Muscle of back (tissue), 13 donors: ENCODE measurements at places on chromosomes 12 and 14. TPM values are rescaled to one million over a fixed set of nuclear protein-coding genes. Genes with fewer than 3 reads are reported as not detected.

DNA sequence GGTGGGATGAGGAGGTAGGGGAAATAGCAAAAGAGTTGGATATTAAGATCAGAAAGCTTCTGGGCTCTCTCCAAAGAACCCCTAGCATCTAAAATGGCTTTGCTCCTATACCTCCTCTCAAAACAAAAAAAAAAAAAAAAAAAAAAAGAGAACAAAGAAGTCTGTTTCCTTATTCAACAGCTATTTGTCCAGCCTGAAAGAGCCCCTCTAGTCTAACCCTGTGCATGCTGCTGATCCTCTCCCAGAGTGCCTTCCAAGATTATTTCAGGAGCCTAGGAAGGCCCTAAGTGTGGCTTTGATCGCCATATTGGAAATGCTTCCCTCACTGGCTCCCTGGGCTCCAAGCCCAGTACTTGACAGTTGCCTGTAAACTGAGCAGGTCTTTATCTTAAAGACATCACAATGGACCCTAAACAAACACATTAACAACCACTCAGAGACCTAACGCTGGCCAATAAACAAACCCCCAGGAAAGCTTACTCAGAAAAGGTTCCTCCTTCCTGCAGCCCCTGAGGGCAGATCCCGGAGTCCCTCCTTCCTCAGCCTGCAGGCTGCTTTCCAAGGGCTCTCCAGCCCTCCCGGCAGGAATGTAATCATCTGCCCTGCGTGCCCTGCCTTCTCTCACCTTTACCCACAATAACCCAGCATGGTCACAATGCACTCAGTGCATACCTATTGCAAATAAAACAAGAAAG lies 17.4 kb upstream of the COL2A1 start:
- DNase-seq, result no peak

GRCh38 chr14:88856786-88857366 lies 32.4 kb downstream of the TTC8 start:
- DNase-seq, result no peak

DNA sequence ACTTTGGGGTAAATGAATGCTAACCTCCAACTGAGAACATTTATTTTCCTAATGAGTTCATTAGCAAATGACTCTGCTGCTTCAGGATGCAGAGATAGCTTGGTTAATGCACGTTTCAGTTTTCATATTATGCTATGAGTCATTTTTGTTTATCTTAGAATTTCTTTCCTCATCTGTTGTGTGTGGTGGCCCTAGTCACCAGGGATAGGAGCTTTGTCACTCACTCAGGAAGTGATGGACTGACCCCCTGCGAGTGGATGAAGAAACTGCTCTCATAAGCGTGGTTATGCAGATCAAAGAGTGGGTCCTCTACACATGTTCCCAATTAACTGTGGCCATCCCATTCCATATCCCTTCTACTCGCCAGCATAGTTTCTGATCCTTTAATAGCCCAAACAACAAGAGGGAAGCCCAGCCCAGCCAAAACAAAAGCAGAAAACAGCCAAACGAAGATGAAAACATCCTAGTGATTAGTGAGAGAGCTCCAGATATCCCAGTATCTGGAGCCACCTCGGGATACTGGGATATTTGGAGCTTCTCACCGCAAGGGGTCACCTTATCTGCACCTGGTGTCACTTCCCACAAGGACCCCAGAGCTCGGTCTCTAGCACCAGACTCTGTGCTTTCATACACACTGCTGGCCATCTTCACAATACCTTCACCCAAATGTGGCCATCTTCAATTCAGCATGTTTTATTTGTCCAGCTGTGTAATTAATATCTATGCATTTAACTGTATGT lies 8.6 kb downstream of the TC2N start:
- peak; percentile 47 for DNase-seq

DNA sequence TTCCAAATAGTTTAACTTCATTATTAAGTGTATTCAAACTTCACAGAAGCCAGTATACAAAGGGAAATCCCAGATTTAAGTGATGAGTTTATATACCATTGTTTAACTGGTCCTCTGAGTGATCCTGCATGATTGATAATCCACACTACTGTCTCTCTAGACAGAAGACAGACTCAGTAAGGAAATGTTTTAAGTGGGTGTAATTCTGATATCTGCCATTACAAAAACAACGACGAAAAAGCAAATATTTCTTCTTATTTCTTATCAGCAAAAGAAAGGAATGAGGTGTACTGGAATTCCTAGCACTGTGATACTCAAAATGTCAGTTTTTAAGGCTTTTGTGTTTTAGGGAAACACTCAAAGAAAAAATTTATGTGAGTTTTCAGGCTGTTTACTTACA lies 127.5 kb downstream of the GPHN start:
- no peak for DNase-seq

DNA sequence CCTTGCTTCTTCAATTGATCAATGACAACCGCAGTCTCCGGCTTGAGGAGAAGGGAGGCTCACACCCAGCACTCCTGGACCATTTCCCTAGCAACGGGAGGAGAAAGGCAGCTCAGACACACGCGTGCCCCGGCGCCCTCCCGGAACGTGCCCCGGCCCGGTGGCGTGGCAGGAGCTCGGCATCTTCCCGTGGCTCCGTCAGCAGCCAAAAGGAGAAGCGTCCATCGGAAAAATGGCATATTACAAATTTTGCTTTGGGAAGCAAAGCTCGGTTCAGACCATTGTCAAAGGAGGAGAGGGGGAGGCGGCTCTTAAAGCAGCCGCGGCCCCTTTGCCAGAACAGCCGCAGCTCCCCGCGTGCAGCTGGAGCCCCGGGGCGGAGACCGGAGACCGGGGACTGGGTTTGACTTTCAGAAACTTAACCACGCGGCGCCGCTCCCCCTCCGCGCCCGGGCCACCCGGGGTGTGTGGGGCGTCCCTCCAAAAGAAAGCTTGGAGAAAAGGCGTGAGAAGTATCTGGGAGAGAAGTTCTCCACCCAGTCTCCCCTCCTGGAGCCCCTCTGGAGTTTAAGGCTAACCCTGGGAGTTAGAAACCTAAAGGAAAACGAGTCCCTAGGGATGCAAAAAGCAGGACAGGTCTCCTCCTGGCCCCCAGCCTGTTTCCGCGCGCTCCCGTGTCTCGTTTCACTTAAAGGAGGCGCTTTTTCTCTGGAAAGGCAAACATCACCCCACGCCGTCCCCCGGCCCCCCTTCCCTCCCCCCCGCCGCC lies 545 bp downstream of the PPFIA2 start:
- peak; percentile 87 for DNase-seq

- DNase-seq, result no peak
Measured at GRCh38 chr12:84198294-84198946, 714.2 kb downstream of the SLC6A15 start.

GRCh38 chr12:104586351-104586919 lies 129.7 kb downstream of the CHST11 start:
- peak; percentile 36 for DNase-seq

DNA sequence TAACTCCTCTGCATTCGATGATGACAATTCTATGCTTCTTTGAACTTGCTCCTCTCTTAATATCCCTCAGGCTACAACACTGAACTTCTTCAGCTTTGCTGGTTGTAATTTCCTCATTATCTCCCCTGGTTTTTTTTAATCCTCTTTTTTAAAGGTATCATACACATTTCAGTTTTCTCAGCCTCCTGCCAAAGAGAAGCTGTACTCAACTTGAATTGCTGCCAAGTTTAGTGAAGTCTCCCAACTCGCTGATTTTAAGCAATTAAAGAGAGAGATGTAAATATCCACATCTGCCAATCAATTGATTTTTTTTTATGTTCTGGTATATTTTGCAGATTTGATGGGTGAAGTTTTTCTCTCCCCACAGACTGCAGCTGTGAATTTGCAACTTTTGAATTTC lies 817.8 kb downstream of the GALC start:
- no peak for DNase-seq

- peak; percentile 89 for DNase-seq
Measured at GRCh38 chr12:45730348-45731189, 1.1 kb downstream of the ARID2 start.

DNA sequence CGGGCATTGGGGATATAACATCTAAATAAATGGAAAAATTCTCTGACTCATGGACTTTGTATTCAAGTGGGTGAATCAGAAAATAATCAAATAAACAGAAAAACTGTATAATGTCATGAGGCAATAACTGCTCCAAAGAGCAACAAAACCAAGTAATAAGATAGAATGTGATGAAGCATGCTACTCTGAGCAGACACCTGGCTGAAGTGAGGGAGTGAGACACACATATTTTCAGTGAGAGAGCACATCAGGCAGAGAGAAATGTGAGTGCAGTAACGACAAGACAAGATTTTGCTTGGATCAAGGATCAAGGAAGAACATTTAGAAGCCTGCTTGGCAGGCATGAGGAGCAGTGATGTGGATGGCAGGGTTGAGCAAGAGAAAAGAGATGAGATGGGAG lies 75.8 kb upstream of the CCDC91 start:
- DNase-seq, result no peak

- DNase-seq, result no peak
Measured at GRCh38 chr12:119710374-119710964, 42.5 kb downstream of the PRKAB1 start.

DNA sequence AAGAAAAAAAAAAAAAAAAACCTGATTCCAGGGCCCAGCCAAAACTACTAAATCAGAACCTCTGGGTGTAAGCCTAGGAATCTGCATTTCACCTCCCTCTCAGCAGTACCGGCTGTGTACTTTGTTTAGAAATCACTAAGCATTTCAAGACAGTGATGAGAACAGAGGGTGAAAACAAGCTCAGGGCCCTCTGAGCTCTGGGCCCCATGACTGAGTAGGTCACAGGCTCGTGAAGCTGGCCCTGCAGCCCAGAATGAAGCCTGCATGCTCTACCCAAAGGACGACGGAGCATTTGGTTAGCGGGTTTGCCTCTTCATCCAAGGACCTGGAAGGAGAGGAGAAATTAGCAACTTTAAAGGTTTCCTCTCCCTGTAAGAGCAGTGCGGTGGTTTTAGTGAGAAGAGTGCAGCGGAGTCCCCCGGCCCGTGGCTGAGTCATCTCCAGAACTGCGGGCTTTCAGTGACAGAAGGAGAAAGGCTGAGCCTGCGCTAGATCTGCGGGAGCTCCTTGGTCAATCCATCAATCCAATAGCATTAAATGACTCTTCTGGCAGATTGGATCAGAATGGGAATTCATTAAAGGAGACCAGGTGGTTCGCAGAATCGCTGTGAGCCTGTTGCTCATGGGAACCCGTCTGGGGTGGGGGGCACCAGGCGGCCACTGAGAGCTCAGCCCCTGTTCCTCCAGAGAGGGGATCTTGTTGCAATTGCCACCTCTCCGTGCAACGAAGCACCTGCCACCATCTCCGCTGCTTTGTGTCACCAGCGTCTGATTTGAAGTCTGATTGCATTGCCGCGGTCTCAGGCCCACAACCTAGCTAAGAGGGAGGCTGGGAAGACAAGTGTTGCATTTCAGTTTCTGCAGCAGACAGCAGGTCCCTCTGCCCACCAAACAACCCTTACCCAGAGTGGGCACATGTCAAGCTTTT lies 7.3 kb downstream of the IL31 start:
- DNase-seq, result no peak

DNA sequence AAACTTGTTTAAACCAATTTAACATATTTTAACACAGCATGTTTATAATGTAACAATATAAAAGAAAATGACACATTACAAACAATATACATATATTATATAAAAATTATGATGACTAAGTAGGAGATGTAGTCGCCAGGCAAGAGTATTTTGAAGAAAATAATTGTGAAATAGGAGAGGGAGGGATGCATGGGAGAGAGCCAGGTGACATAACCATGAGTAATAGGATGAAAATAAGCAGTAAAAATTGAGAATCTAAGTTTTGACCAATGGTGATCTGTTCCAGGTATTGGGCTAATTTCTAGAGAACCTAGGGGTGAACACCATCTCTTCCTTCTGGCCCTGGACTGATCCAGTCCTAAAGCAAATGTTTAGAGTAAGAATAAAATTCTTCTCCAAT lies 315.2 kb upstream of the G2E3 start:
- no peak for DNase-seq

GRCh38 chr12:125455556-125455955 lies 390.3 kb downstream of the AACS start:
- no peak for DNase-seq

DNA sequence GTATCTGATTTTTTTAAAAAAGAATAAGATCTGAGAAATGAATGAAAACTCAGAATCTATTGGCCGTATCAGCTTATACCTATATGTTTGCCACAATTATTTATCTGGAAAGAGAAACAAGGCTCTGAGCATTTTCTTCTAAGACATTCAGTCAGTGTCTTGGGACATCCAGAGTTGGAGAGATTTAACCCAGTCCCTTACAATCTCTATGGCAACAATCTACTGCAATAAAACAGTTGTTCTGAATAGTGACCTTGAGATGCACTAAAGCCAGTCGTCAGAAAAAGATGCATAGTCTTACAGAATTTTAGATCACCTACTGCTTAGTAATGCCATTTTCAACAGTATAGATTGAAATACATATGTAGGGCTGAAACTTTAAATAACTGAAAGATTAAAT lies 52.0 kb upstream of the SOCS2 start:
- peak; percentile 21 for DNase-seq

GRCh38 chr12:71475280-71475679 lies 35.7 kb downstream of the LGR5 start:
- peak; percentile 41 for DNase-seq

- DNase-seq, result no peak
Measured at GRCh38 chr14:74605531-74606223, 6.4 kb downstream of the LTBP2 start.

- peak; percentile 48 for DNase-seq
Measured at GRCh38 chr14:80850197-80850814, 91.2 kb downstream of the CEP128 start.

DNA sequence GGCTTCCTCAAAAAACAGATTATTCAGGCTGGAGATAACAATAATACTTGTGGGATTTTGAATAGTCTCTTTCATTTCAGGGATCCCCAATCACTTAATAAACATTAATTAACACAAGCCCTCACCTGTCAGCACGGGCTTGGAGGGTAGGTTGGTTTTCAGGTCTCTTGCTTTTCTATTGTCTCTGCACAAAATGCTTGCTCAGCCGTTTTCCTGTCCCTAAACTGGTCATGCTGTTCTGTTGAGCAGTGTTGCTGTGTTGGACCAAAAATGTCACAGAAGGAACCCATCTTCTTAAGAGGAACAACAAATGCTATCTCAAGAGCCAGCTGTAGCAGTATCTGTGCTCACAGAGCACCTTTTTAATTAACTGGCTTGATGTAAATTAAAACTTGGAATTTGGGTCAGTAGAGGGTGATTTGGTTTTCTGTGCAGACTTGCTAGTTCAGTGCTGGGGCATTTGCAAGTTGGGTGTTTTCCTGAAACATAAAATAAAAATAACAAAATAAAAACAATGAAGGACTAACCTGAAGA lies 231.8 kb upstream of the CRY1 start:
- DNase-seq, result no peak

DNA sequence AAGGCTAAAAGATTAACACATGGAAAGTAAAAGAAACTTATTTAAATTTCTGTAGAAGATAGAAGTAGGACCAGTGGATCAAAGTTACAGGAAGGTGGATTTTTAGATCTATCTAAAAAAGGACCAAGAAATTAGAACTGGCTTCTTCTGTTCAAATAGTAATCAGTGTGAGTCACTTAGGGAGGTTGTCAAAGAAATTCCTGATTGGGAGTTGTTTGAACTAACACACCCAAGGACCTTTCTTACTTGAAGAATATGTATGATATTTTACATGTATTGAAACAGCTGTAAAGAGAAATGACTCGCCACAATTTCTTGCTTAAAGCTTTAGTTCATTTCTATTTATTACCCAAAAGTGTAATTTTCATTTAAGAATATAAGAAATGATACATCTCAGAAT lies 256.9 kb downstream of the RAD51B start:
- no peak for DNase-seq

GRCh38 chr12:64082866-64083268 lies 139.2 kb downstream of the KICS2 start:
- DNase-seq, result no peak

The GLT8D2 gene
- 61.3 TPM for polyA plus RNA-seq

The RNASE3 gene
- 0.19 TPM for polyA plus RNA-seq

The ZNF268 gene
- polyA plus RNA-seq, result 10.8 TPM

The AMDHD1 gene
- 0.15 TPM for polyA plus RNA-seq

The RPGRIP1 gene
- polyA plus RNA-seq, result 0.44 TPM

The GPD1 gene
- polyA plus RNA-seq, result 59.6 TPM

The IFNG-AS1 gene
- polyA plus RNA-seq, result not detected
